ENCODE measurements at places on chromosomes 2 and 18.

DNA sequence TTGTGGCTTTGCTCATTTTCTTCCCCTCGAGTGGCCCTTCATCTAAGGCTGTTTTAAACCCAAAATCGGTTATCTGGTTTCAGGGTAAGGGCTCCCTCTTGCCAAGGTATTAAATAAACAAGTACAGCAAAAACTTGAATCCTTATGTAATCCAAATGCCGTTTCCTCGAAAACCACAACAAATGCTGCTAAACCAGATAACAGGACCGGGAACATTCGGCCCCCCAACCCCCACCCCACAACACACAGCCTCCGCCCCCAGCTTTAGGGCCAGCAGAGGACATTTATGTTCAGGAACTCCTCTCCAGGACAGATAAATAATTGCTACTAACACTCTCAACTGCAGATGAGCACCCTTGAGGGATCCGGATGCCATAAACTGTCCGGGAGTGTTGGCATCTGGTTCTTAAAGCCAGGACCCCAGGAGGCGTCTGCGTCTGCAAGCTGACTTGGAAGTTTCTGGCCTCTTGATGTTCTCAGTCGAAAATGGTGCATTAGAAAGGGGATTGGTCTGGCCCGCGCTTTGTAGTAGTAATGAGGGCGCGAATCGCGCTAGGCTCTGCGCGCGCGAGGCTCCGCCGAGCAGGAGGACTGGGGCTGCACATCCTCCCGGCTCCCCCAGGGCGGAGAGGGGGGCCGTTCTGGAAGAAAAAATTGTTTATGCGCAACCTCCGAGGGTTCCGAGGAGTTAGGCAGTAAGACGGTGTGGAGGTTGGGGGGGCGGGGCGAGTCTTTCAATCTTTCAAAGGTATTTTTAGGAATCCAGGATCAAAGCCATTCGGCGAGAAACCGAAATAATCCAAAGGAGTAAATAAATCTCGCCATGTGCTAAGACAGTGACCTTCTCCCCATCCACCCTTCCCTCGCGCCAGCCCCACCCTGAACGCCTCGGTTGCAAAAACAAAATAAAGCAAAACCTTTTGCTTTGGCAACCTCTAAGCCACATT lies 3.9 kb upstream of the ID2 start:
- DNase-seq, result no peak

DNA sequence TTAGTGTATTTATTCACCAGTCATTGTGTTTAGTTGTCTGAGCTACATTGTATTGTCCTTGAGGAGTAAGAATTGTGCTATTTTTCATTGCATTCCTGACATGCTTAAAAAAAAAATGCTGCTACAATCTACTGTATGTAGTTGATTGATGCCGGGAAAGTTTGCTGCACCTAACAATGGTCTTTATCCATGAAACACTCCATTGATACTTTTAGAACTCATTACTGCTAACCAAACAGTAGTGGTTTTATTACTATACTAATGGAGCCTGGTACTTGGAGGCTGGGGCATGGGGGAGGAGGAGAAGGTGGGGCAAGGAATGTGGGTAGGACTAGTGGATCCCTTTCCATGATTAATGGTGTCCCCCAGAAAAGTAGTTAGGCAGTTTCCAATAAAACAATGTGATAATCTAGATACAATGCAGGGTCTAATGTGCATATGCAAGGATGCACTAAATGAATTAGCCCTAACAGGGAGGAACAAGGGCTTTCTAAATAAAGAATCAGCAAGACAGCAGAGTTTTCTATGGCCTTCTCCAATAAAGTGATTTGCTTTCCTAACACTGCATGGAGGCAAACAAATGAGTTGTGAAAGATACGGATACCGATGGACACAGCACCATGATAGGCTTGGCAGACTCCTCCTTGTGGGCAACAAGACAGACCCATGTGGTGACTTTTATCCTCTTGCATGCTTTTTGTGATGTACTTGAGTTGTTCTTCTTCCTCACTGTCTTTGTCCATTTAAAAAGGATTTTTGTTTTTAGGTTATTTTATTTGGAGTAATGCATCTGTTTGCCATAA lies 78.5 kb downstream of the FMNL2 start:
- DNase-seq, result no peak

DNA sequence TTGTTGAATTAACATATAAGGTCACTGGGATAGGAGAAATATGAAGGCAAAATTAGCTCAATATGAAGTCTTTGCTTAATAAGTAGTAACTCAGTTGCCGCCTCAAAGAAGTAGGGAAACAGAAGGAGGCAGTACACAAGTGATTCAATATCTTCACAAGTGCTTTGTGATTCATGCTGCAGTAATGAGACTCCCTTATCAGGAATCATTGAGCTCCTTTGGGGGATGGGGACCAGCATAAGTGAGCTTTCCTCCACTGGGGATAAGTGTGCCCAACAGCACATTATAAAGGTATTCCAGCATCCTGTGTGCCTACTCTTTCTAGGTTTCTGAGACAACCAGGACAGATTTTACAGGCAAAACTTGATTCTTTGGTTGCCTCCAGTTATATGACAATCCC lies 323.4 kb upstream of the UBE2E3 start:
- no peak for DNase-seq

GRCh38 chr2:17579605-17580318 lies 39.3 kb downstream of the VSNL1 start:
- DNase-seq, result no peak

DNA sequence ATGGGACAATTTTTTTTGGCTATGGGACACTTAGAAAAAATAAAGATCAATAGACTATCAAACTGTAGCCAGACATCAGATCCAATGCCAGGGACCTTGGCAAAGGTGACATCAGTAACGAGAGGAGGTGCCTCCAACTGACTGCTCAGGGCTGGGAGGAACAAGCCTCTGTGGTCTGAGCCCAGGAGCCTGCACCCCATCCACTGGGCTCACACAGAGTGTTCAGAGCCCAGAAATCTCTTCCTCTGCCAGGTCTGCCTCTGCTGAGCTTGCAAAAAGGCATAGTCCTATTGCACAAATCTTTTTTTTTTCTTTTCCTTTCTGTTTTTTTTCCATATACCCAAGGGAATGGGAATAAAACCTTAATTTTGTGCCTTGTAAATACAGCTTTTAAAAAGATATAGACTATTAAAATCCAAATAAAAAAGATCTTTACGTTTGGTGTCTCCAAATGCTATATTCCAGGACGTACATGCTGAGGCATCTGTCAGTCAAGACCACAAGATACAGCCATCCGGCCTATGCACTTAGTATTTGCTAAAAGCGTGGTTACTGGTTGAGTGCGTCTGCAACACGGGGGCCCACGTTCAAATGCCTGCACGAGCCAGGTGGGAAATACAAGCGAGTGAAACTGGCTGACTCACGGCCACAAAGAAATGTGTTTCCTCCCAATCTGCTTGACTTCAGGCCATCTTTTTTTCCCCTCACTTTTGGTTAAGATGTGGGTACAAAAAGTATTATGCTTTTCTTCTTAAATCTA lies 7.8 kb upstream of the ARHGAP25 start:
- DNase-seq, result peak; percentile 48

DNA sequence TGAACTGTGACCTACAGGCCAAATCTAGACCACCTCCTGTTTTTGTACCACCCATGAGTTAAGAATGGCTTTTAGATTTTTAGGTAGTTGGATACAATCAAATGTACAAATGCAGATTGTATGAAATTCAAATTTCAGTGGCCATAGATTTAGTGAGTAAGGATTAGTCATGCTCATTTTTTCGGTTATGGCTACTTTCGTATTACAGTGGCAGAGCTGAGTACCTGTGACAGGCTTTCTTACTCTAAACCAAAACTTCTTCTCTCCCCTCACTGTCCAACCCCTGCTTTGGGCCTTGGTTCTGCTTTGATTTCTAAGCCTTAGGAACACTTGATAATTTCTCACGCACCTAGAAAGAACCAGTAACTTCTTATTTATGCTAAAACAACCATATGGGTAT lies 82.1 kb downstream of the CDC42EP3 start:
- DNase-seq, result no peak

GRCh38 chr2:174717916-174718315 lies 46.4 kb downstream of the CHRNA1 start:
- no peak for DNase-seq

Measured in activated naive CD4-positive, alpha-beta T cell (primary cell).